ENCODE measurements at places on chromosomes 12 and 14.

DNA sequence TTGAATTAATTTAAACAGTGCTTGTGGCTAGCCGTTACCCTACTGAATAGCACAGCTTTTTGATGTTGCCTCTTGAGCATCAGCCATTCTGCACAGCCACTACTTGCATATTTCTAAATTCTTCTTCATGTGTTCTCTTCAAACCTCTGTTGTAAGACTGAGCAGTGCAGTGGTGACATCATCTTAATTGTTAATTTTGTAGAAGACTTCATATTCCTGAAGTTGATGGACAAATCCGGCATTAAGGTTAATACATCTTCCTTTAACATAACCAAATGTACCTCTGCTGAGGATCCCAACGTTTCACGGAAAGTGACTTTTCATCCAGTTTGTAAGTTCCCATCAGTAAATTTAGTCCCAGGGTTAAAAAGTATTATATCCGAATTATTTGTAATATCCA, 25.6 kb downstream of the SENP1 start:
- no peak for DNase-seq

- DNase-seq: no peak
Measured at GRCh38 chr14:69996216-69996615, 117.0 kb downstream of the SMOC1 start.

- no peak for DNase-seq
Measured at GRCh38 chr12:27252934-27253333, 8.8 kb downstream of the STK38L start.

DNA sequence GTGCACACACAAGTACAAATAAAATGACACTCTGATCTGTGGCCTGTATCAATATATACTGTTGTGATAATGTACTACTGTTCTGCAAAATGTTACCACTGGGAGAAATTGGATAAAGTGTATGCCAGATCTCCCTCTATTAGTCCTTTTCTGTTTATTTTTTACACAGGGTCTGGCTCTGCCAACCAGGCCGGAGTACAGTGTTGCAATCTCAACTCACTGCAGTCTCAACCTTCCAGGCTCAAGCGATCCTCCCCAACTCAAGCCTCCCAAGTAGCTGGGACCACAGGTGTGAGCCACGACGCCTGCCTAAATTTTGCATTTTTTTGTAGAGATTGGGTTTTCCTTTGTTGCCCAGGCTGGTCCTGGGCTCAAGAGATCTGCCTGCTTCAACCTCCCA, 1.9 kb downstream of the NT5DC3 start:
- no peak for DNase-seq

DNA sequence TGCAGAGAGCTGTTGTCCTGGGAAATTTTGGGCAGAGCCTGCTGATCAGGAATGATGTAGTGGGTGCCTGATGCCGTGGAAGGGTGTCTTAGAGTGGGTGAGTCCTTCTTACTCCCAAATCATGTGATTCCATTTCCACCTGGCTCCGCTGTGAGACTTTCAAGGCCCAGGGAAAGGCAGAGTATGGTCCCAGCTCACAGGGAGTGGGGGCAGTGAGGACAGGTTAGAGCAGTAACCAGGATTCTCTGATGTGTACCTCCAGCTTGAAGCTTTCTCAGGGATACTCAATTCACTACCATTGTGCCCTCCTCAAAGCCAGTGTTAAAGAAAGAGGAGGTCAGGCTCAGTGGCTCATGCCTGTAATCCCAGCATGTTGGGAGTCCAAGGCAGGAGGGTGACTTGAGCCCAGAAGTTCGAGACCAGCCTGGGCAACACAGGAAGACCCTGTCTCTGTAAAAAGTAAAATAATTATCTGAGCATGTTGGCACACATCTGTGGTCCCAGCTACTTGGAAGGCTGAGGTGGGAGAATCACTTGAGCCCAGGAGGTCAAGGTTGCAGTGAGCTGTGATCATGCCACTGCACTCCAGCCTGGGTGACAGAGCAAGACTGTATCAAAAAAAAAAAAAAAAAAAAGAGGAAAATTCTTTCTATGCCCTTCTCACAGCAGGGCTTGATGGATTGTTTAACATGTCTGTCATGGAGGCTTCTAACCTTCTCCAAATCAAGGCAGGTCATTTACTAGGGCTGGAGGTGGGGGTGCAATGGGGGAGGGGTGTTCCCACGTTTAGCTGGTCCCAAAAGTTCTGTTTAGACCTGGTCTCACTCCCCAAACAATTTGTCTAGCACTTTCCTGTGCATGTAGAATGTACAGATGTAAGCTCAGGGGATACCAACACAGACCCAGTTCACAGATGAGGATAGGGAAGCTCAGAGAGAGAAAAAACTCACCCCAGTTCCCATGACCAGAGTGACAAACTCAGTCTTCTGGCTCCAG, 12.5 kb upstream of the IQSEC3 start:
- no peak for DNase-seq

DNA sequence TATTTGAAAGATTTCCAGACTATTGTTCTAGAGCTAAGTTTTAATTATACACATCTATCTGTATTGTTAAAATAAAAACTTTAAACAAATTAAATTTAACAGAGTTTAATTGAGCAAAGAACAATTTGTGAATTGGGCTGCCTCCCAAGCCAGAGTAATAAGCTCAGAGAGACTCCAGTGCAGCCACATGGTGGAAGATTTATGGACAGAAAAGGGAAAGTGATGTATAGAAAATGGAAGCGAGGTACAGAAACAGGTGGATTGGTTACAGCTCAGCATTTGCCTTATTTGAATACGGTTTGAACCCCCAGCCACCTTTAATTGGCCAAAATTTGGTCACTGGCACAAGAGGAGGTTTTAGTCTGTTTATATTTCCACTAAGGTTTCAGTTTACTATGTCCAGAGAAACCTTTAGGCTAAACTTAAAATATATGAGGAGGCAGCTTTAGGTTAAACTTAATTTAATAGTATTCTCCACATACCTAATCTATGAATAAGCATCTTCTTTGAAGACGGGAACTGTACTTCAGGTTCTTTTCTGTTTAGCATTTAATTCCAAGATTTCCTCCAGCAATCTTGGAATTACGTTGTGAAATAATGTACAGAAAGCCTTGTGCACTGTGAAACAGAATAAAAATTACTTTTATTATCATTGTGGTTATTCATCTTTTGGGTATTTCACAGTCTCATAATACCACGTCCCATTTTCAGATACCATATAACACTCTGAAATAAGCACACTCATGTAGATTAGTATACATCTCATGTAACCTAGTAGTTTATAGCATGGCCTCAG, 19.4 kb downstream of the SRGAP1 start:
- DNase-seq: no peak

DNA sequence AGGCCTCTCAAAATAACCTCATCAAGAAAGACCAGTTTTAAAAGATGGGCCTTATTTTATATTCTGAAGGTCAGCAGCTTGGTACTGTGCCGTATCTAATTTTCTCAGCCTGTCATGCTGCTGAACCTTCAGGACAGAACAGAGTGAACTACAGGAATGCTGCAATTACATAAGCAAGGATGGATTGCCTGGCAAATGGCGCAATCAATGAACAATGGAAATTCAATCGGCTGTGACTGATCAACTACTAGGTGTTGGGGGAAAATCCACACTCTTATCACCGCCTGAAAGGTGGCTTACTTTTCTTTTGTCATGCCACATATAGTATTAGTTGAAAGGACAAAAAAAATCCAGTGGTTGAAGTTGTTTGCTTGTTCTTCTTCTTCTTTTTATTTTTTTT, 8.5 kb downstream of the ACSS3 start:
- no peak for DNase-seq

DNA sequence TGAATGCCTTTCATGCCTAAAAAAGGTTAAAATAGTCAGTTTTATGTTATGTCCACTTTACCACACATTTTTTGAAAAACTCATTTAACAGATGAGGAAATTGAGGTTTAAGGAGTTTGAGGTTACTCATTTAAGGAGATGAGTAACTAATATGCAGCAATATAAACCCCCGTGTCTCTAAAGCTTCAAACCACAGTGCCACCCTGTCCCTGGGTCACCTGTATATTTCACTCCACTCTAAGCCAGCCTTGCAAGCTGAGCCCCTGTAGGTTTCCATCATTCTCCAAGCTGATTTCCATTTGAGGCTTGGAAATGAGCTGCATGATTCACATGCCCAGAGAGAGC, 64.4 kb downstream of the NUAK1 start:
- no peak for DNase-seq

GRCh38 chr14:33332497-33332896, 393.8 kb downstream of the NPAS3 start:
- DNase-seq: no peak

DNA sequence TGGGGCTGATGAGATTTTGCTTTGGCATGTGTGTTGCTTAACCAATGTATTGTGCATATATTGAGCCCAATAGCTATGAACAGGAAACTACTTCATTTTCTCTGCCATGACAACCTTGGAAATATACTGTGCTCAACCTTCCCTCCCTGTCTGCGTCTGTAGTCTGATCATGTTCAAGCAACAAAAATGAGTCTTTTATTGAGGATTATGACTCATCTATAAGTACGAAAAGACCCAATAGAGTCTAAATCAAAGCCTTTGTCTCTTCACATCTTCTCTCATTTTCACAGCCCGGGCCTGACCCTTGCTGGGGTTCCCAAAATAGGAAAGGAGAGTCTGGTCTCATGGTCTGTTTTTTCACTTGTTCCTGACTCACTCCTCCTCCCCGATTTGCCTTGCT, 158.2 kb downstream of the CAND1 start:
- no peak for DNase-seq

- peak; percentile 75 for DNase-seq
Measured at GRCh38 chr12:132162508-132163031, 18.3 kb downstream of the NOC4L start.

DNA sequence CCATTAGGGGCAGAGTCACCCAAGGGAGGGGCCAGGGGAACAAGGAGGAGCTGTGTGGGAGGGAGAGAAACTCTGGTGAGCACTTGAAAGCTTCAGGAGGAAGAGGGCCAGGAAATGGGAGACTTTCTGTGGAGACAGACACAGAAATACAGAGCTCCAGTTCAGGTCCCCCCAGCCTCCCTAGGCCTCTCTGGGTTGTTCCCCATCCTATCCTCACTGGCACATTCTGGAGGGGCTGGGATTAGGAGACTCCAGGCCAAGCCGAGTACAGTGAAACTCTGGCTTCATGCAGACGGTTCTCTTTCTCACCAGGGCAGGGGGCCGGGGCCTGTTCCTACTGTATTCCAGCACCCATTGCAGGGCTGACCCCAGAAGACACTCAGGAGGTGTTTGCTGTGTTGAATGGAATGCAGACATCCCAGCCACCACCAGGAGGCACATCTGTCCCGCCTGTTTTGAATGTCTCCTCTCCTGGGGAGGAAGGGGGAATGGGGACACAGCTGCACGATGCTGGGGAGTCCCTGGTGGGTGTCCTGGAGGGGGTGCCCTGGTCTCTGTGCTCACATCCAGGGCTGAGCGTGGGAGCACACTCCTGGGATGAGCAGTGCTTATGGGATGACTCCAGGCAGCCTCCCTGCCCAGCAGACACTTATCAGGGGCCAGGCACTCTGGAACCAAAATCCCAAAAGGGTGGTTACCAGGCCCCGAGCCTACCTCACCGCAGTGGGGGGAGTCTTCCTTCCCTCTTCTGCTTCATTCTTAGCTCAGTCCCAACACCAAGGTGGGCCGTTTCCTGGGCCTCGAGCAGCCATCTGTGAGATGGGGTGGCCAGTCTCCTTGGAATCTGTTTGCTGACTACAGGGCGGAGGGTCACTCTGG, 5.5 kb upstream of the KRT84 start:
- peak; percentile 38 for DNase-seq

- no peak for DNase-seq
Measured at GRCh38 chr12:95922231-95922630, 20.2 kb downstream of the CCDC38 start.

GRCh38 chr12:4115570-4115969, 158.0 kb upstream of the CCND2 start:
- peak; percentile 11 for DNase-seq

- no peak for DNase-seq
Measured at GRCh38 chr12:11723993-11724392, 74.5 kb downstream of the ETV6 start.

- DNase-seq: no peak
Measured at GRCh38 chr14:55910601-55911243, 207.5 kb upstream of the PELI2 start.

GRCh38 chr14:79573486-79573885, 637.8 kb downstream of the DIO2 start:
- DNase-seq: no peak

GRCh38 chr12:124898200-124898922, 16.1 kb downstream of the UBC start:
- DNase-seq: peak; percentile 57

- no peak for DNase-seq
Measured at GRCh38 chr12:647385-648085, 15.7 kb downstream of the NINJ2 start.

DNA sequence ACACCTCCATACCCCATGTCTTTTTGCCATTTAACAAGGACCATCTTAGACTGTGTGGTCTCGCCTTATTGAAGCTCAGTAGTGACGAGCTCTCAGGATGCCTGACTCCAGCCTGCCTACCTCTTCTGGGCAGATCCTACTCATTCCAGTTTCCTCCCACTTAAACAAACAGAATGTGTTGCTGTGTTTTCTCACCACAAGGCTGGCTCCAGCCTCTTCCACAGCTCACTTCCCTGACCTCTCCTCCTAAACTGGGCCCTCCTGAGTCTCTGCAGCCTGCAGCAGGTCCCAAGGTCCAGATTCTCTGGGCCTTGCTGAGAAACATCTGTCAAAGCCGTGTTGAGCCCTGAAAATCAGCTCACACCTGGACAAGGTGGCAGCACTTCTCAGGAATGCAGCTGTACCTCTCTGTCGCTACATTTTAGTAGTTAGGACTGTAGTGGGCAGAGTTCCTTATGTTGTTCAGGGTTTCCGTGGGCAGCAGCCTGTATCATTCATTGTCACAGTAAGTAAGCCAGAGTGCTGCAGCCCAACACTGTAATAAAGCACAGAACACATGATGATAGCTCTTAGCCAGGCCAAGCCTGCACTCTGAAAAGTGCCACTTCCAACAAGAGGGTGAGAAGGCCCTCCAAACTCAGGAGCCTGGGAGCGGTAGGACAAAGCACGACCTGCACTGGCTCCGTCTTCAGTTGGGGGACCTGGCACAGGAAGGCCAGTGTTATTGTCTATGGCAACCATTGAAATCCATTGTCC, 68.5 kb downstream of the NKX2-1 start:
- DNase-seq: no peak

- DNase-seq: peak; percentile 46
Measured at GRCh38 chr12:49019443-49020324, 1.1 kb upstream of the PRKAG1 start.

DNA sequence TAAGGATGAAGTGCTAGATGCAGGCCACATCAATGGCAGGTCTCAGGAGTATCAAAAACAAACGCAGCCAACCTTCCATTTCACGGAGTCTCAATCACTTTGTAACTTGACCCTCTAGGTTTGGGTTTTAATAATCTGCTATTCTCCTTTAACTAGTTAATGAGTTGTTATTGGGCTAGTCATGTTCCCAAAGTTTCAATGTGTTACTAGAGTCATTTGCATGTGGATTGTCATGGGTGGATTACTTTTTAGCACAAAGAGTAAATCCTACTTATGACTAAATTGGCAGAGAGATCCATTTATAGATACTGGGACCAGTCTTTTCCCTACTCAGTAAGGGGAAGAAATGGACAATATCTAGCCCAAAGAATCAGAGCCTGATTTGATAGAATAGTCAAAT, 151.0 kb downstream of the BCAT1 start:
- DNase-seq: no peak

All from lung microvascular endothelial cell (primary cell).